Brain pericyte (primary cell): ENCODE measurements at places on chromosomes 6 and 20.

- no peak for DNase-seq
Observed at GRCh38 chr6:148425443-148425842, 82.8 kb downstream of the SASH1 start.

DNA sequence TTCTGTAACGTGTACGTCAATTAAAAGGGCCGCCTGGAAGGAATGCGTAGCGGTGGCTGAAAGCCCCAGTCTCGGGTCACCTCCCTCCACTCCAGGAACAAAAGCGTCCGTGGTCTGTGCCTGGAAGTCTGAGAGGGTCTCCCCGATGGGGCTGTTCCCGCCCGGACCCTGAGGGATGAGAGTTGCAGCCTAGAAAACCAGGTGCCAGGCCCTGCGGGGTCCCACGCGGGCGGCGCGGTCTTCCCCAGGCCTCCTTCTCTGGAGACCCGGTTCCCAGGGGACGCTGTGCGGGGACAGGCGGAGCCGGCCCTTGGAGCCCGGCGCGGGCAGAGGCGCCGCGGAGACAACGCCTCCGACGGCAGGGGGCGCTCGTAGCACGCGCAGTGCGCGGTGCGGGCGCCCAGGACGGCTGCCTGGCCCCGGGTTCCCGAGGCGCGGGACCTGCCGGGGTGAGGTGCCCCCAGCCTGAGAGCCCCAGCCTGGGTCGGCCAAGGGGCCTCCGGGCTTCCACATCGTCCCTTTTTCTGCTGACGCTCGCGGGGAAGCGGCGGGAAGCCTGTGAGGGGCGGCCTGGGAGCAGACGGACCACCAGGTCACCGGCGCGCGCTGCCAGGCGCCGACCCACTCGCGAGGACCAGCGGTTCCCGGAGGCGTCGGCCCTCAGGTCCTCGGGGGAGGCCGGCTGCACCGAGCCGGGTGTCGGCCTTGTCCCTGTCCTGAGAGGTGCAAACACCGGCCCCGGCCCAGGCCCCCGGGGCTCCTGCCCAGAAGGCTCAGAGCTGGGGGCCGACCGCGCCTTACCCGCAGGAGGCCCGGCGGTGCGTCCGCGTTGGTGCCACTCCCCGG, 5.3 kb upstream of the FOXC1 start:
- DNase-seq, result no peak

DNA sequence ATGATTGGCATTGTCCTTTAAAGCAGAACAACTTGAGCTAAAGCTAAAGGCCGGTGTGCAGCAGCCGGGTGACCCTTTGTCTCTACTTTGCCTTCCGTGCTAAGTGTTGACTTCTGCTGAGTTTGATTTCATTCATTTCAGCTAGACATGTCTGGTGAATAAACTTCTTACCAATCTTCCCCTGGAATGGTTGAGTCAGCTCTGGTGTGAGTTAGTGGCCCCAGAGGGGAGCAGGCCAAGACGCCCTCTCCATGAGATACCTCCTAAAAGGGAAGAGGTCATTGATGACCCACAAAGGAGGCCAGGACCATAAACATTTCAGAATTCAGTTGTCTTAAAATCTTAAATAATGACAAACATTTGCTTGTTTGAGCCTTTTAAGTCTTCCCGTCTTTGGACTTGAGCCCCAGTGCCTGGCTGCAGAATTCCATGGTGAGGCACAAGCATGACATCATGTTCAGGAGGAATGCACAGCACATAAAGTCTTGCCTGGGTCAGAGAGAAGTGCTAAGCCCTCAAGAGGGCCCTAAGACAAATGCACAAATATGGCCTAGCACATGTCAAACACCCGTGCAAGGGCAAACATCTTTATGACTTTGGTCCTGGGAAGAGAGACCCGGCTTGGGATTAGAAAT, 96.3 kb upstream of the NEDD9 start:
- DNase-seq, result no peak

DNA sequence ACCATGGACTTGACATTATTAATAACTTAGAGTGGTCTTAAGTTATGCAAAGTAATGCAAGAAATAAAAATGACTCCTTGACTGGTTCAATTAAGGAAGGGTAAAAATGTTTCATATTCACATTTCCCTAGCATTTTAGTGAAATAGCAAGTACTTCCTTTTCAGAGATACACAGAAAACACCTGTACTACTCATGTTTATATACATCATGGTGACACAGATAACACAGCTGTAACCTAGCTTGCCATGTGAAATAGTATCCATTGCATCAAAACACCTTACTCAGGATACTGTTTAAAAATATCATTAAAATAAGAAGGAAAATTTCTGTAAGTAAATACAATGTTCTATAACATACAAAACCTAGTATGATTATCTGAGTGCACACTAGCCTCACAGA, 102.4 kb downstream of the AHI1 start:
- DNase-seq, result no peak

GRCh38 chr6:126949786-126950185, 168.7 kb upstream of the RSPO3 start:
- no peak for DNase-seq

DNA sequence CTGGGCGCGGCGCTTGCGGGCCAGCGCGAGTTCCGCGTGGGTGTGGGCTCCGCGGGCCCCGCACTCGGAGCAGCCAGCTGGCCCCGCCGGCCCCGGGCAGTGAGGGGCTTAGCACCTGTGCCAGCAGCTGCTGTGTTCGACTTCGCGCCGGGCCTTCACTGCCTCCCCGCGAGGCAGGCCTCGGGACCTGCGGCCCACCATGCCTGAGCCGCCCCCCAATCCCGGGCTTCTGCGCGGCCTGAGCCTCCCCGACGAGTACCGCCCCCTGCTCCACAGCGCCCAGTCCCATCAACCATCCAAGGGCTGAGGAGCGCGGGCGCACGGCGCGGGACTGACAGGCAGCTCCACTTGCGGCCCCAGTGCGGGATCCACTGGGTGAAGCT, 36.2 kb downstream of the RIOK1 start:
- DNase-seq, result no peak

DNA sequence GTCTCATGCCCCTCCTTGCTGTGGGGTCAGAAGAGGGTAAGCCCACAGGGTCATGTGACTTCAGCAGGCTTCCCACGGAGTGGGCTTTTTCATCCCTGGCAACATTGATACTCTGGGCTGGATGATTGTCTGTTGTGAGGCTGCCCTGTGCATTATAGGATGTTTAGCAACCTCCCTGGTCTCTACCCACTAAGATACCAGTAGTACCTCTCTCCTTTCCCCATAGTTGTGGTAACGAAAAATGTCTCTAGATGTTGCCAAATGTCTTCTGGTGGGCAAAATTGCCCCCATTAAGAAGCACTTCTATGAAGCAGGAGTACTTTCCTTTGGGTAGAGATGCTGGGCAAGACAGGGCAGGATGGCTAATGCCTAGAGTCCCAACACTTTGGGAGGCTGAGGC, 232.5 kb upstream of the ZNF217 start:
- no peak for DNase-seq

- DNase-seq, result no peak
Observed at GRCh38 chr20:55514531-55514930, 490.8 kb downstream of the CBLN4 start.

GRCh38 chr6:116615937-116616736, at the start of gene RSPH4A:
Gene RSPH4A, plus strand, starts transcription at chr6:116616479. Its CDS starts 145 bp downstream, at chr6:116616624.
- peak; percentile 85 for DNase-seq

DNA sequence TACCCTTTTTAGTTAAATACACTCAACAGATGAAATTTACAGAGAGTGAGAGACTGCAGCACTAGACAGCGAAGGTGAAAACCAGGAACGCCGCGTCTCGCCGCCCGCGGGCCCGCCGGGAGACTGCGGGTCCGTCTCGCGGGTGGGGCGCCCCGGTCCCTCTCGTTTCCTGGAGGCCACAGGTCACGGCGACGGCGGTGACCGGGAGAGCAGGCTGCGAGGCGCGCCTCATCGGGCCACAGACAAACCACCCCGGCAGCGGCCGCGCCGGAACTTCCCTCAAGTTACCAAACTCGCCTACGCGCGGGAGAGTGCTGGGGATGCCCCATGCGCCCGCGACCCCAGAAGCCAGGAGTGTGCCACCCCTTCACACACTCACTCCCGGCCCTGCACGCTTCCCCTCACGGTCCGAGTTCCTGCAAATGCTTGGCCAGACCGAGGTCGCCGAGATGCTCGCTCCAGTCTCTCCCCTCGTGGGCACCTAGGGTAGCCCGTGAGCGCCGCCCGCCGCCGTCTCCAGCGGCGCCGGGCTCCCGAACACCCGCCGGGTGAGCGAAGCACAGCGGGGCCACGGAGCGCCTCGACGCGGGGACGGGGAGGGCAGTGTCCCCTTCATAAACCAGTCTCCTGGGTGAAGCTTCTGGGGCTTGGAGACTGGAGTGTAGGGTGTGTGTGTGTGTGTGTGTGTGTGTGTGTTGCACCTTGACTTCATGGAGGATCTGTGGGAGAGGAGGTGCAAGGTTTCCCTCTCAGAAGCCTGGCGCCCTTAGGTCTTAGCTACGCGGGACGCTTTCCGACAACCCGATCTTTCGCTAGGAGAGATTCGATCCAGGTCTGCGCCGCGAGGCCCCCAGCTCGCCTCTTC, 1.4 kb downstream of the BACH2 start:
- no peak for DNase-seq

DNA sequence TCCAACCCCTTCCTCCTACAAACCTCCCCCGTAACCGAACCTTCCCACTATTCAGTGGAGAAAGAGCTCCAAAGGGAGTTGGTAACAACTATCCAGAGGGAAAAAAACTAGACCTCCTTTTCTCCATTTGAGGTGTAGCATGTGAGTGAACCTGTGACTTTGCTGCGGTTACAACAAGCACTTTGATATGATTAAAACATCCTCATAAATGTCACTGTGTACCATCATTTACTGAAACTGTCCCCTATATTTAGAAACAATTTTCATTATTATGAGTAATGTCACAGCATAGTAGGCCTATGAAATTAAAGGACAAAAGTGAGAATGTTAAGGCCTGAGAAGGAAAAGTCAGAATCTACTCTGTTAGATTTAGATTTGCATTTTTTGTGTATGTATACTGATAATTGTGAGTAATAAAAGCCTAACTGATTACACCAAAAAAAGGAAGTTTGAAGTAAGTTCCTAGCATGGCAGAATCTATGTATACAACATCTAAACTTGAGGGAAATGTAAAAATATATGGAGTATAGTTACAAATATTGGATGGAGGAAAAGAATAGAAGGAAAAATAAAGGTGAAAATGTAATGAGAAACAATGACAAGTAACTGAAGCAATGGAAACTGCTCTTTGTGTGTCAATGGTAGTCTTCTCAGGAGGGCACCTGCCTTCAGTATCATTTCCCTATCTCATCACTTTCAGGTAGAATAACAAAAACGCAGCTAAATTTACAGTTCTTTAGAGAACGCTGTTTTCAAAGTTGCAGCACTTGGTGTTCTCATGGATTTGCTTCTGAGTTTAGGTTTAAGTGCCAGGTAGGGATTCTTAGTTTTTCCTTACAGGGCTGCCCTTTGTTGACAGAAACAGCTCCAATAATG, 145.9 kb downstream of the IMPG1 start:
- DNase-seq, result no peak

- peak; percentile 27 for DNase-seq
Observed at GRCh38 chr20:25136643-25137559, 55.0 kb upstream of the VSX1 start.

DNA sequence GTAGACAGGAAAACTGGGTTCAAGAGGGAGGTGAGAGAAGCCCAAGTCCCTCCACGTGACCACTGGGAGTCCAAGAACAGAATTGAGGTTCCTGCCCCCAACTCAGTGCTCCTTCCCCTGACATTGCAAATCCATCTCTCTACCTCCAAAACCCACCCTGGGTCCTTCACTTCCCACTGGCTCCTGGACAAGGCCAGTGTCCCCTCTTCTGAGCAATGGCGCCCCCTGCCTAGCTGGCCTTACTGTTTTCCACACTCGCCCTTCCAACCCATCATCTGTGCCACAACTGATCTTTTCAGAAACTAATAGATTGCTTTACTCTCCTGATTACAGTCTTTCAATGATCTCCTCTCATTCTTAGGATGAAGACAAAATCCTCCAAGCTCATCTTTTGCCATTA, 200.3 kb downstream of the ANKRD60 start:
- DNase-seq, result no peak

DNA sequence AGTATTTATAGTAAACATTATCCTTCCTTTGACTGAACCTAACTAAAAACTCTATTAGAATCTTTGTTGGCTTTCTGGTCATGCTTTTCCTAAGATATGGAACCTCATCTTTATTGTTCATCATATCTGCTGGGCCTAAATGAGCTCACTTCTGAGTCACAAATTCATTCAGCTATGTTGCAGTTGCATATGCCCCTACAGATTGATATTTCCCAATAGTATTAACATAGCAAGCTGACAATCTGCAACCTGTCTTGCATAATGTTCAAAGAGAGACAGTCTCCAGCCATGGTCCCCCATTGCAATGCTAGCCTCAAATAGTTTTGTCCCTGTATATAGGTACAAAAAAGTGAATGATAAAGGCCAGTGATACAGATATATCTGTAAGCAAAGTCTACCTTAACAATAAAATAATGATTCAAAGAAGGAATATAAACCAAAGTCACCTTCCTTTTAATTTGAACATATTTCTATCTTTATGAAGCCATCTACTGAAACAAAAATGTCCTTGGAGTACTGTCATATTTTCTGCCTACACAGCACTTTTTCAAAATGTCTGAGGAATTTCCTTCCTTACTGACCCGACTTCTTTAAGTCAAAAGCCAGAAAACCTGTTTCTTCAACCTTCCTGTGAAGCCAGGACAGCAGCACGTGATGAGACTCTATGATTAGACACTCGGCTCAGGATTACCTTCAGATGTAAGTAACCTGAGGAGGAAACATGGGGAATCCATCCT, 140.7 kb downstream of the UBE3D start:
- DNase-seq, result no peak

GRCh38 chr20:56442389-56443365, 25.8 kb upstream of the RTF2 start:
- DNase-seq, result no peak

- DNase-seq, result no peak
Observed at GRCh38 chr6:41255638-41256246, 27.6 kb downstream of the TREML4 start.

- no peak for DNase-seq
Observed at GRCh38 chr6:149024361-149024760, 277.5 kb downstream of the UST start.

DNA sequence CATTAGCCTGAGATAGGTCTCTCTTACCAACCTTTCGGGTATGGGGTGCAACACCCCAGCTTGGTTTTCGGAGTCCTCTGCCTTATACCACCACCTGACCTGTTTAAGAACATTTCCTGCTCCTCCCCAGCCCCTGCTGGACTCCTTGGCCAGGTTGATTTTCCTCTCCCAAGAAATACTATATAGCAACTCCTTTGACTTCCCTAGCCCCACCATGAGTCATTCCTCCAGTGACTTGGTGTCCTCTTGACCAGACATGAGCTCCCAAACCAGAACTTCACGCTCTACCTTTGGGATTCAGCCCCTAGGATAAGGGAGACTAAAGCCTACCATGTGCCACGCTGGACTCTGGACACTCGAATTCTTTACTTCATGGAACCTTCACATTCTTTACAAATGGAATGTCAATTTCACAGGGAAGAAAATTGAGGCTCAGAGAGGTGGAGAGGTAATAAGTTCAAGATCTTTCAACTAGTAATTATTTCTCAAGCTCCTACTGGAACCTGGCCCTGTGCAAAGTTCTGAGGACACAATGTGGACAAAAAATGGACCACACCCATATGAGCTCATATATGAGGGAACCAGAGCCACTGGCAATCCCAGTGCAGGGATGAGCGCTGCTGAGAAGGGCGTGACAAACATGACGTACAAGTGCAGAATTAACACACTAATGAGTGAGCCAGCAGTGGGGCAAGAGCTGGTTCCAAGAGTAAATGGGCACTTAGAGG, 48.2 kb downstream of the SIRPA start:
- no peak for DNase-seq

- DNase-seq, result no peak
Observed at GRCh38 chr6:29505808-29506207, 18.1 kb upstream of the MAS1L start.
